HAP-1 (cell line): ENCODE measurements at places on chromosomes 16 and 17.

- peak; percentile 49 for DNase-seq
These were observed 652 bp upstream of the SLC25A19 start for GRCh38 chr17:75289832-75290337.

DNA sequence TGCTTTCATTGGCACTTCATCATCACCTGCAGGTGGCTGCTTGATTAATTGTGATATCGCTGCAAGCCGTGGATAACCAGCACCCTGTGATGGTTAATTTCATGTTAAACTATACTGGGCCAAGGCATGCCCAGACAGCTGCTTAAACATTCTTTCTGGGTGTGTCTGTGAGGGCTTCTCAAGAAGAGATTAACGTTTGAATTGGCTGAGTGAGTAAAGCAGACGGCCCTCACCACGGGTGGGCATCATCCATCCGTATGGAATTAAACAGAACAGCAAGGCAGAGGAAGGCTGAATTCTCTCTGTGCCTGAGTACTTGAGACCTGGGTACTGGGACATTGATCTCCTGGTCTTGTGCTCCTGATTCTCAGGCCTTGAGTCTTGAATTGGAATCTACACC, 7.1 kb upstream of the ZNF213 start:
- DNase-seq: no peak

DNA sequence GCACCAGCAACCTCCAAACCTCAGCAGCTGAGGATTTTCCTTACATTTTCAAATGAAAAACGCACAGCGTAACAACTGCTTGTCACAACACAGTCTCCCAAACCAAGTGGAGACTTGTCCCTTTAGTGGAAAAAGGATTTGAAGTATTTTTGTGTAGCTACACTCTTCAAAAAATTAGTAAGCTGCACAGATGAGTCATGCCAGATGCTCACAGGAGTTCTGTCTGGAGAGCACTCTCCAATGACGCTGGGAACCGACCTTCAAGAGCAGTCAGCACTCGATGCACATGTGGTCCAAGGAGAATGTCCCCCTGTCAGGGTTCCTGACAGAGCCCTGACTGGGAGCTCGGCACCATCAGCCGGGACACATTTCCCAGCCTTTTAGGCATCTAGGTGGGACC, 39.8 kb downstream of the MAP1LC3B start:
- no peak for DNase-seq

- peak; percentile 41 for DNase-seq
These were observed 761 bp downstream of the GAN start for GRCh38 chr16:81315271-81316175.

DNA sequence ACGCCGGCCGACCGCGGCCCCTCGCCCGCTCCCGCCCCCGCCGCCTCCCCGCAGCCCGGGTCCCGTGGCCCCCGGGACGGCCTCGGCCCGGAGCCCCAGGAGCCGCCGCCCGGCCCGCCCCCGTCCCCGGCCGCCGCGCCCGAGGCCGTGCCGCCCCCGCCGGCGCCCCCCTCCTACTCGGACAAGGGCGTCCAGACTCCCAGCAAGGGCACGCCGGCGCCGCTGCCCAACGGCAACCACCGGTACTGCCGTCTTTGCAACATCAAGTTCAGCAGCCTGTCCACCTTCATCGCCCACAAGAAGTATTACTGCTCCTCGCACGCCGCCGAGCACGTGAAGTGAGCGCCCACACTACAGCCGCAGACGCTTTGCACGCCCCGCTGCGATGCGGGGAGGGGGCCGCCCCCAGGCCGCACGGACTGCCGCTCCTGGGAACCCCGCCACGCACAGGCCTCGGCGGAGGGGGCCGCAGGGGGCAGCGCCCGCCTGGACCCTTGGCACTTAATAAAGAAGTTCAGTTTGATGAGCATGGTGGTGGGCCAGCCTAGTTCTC, 35.5 kb upstream of the ZC3H18 start:
- no peak for DNase-seq

DNA sequence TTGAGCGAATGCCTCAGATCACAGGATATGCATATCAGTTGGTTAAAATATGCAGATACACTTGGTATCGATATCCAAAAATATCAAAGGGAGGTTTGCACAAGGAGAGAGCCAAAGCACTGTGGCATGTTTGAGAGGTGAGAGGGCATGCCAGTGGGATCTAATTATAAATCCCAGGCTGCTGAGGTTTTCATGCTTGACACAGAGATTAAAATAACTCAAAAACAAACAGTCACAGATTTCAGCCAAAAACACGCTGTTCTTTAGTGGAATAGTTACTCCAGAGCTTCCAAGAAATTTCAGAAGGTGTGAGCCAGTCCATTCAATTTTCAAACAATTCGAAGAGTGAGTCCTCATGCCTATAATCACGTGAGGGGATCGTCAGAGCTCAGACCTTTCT, 477.9 kb downstream of the SOX9 start:
- no peak for DNase-seq

DNA sequence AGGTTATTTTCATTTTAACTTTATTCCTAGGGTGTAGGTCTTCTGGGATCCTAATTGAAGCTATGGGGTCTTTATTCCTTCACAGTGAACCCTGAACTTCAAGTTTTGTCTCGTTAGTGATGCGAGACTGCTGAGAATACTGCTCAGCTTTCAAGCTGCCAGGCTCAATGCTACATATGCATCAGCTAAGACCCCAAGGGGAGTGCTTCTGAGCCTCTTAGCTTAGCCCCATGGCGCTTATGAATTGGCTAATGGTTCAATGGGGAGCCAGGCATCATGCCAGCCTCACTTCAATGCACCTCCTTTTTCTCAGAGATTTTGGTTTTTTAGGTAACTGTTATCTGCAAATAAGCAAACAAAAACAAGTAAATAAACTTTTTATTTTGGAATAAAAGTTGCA, 94.1 kb upstream of the SIAH1 start:
- DNase-seq: no peak

GRCh38 chr17:1783834-1784611, 22.2 kb downstream of the SERPINF1 start:
- DNase-seq: no peak
